ENCODE measurements at places on chromosomes 12 and 14. TPM values are rescaled to one million over a fixed set of nuclear protein-coding genes. Genes with fewer than 3 reads are reported as not detected.

The RNASE13 gene
- not detected for total RNA-seq

The HIGD1C gene
- total RNA-seq: not detected

The GPR84 gene
- 1.7 TPM for total RNA-seq

DNA sequence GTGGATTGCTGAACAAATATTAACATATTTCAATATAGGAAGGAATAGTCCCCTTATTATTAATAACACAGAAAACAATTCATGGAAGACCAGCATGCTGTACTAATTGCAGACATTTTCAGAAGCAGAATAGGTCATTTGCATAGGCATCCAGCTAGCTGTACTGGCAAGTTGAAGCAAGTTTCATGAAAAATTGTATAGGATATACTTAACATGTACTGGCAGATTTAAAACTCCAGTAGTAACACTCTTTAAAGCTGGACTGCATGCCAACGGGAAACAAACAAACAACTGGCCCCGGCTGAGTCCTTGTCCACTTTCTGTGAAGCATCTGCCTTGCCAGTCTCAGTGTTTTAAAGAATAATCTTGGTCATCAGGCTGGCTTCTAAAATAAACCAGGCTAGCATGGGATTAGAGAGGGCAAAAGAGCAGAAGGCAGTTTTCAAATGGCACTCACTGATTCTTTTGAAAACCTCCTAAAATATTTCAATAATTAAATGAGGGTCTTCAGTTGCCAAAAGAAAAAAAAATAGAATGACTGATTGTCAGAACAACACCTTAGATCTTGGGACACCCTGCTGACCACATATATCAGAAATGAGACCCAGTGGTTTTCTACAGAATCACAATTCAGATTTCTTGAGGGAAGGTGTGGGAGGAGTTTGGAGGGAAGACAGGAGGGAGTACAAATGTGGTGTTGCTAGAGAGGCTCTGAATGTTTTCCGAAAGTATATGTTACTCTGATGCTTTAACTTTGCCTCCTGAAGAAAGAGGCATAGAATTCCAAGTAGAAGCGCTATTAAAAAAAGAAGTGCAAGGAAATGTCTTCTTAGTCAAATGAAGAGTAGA is 122.5 kb upstream of the KRAS start:
- H3K27me3 ChIP-seq: peaks cover 3% of the 10 kb centered on the region
- no peak overlapping the region for H3K27ac ChIP-seq
- H3K4me3 ChIP-seq: no peak overlapping the region

GRCh38 chr14:87503711-87504110 is 489.3 kb downstream of the GALC start:
- H3K36me3 ChIP-seq: no peaks in the 10 kb centered on the region
- H3K4me3 ChIP-seq: no peak overlapping the region
- no peak overlapping the region for H3K27ac ChIP-seq
- H3K27me3 ChIP-seq: no peaks in the 10 kb centered on the region
- DNase-seq: no peak
- H3K4me1 ChIP-seq: no peaks in the 10 kb centered on the region

Data from activated CD4-positive, alpha-beta T cell treated with anti-CD3 and anti-CD28 coated beads for 36 hours (primary cell).